ENCODE measurements at places on chromosomes 1 and 21.

- no peak for DNase-seq
Measured at GRCh38 chr1:153535242-153536011, at the start of gene S100A6. Gene S100A6 (minus strand): TSS chr1:153535991. CDS start chr1:153535339, 652 bp downstream.

DNA sequence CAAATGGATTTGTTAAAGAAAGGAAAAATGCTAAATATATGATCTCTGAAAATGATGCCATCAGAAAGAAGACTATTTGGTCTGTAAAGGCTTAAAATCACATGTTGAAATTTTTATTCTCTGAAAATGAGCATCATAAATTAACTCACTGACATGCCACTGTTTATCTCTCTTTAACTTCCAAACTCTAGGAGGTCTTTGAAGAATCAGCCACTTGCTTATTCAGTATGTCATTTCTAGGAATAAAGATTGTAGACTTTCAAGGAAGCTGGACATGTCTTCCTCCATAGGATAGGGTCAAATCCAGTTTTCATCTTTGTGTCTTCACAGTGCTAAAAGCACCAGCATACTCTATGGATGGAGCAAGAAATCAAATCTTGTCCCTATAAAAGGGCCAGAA is 147.6 kb downstream of the FMN2 start:
- no peak for DNase-seq

DNA sequence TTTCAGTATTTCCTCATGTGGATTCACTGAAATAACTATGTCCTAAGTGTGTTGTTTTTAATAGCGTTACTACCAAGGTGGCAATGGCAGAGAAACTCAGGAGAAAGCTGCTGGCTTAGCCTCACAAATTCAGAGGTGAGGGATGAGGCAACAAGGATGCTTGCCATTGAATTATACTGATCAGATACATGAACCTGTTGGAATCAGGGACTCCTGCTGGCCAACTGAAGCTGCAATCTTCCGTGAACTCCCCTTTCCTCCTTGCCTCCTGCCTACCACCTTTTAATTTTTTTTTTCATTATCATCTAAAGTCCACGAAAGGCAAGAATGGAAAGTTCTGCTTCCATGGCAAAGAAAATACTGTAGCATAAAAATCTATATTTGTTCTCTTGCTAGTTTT is 254.7 kb downstream of the NFIA start:
- no peak for DNase-seq

DNA sequence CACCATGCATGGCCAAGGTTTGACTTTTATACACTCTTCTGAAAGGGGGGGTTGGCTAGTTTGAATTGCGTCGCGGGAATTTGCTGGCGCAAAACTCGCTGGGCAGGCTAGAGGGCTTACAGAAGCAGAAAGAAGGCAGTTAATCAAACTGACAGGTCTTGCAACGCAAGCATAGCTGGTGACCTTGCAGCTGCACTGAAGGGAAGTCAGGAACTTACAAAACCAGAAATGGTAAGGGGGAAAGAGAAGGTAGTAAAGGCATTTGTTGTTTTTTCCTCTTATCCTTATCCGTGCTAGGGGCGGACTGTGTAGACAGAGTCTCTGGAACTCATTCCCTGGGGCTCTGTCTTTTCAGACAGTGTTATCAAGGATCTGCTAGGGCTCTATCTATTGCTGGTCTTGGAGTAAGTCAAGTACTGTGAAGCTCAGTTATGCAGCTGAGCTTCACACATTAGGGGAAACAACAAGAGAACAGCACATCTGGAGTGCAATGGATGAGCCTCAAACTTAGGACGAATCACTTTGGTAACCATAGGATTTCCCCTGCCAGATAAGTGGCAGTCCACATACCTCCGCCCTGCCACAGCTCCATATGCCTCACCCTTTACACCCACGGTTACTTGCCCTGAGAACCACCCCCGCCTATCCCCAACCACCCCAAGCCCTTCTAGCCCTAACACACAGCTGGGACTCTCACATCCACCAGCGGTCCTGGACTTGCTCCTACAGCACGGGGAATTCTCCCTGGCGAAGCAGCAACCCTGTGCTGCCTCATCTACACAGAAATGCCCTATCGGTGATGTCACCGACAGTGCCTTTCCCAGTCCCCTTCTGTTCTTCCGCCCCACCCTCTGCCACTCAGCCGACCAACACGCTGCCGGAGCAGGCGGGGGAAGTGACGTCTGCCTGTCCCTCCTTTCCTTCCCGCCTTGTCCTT is 251.4 kb downstream of the FAM72C start:
- DNase-seq, result no peak

DNA sequence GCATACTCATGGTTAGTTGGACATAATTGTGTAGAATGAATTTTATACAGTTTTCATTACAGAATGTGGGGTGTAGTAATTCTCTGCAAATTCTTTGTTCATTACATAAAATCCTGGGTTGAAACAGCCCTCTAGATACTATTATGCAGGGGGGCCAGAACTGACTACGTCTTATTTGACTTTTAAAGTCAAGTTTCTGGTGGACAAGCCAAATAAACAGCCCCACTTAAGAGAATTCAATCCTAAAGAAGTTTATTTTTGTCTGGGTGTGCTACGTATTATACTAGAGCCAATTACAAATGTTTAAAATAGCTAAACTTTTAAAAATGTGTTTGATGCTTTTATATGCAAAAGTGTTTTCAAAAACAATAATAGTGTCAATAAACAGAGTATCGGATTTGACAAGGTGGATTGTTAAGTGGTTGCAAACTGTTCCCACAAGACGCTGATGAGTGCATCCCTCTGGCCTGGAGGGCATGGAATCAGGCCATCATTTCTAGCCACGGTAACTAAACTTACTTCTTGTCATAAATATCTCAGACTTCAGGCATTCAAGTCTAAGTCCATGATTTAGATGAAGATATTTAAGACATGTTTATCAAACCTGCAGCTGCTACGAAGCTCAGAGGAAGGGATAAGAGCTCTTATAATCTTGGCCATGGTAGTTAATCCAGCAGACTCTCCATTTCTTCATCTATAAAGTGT is 646.3 kb downstream of the KIF26B start:
- DNase-seq, result peak; percentile 55

GRCh38 chr1:239999170-239999569 is 92.5 kb upstream of the FMN2 start:
- no peak for DNase-seq

DNA sequence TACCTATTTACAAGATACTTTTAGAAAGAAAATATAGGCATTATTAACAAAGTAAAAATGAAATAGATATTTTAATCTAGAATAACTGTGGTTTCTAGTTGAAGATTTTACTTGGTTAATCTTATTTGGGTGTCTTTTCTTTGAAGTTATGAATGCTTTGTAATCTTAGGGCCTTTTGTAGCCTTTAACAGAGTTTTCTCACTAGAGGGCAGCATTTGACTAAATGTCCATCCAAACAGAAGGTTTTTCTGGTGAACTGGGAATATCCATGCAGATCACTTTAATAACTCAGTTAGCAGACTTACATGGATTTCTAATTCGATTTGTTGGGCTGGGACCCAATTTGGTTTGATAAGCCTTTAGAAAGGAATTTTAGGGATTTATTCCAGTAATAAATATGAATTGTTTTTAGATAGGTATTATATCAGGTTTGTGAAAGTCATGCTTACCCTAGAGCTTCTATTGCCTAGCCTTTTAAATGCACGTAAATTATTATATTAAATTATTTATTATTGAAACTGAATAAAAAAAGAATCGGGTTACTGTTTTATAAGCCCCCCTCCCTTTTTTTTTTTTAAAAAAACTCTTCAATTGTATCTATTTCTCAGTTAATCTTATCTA is 119.7 kb downstream of the ZNF326 start:
- peak; percentile 74 for DNase-seq

DNA sequence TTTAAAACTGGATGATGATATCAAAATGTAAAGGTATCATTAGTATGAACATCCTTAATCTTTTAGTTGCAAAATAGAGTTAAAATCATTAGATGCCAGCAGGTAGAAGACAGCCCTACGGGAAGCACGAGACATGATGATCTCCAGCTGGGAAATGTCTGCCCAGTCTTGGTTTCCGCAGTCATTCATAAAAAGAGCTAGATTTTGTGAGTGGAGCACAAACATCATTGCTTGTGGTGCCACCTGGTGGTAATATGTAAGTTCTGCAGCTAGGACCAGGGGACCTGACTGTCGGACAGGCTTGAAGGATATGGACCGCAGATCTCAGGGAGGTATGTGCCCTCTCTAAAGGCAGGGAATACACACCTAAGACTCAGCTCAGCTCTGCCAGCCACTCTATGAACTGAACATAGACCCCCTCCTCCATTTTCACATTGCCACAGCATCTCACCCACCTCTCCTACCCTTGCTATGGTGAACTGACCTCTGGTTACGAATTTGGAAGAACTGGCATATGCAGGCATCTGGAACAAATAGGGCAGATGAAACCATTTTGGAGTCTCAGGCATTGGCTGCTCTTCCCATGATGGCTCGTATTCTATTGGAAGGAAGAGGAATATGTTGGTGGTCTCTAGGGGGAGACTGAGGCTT is 9.2 kb downstream of the FCMR start:
- peak; percentile 90 for DNase-seq

- no peak for DNase-seq
Measured at GRCh38 chr1:76410499-76410898, 336.0 kb downstream of the ST6GALNAC3 start.

- no peak for DNase-seq
Measured at GRCh38 chr1:206841609-206842323, 23.7 kb upstream of the IL20 start.

- DNase-seq, result no peak
Measured at GRCh38 chr1:39729030-39729429, 9.7 kb upstream of the PPIE start.

DNA sequence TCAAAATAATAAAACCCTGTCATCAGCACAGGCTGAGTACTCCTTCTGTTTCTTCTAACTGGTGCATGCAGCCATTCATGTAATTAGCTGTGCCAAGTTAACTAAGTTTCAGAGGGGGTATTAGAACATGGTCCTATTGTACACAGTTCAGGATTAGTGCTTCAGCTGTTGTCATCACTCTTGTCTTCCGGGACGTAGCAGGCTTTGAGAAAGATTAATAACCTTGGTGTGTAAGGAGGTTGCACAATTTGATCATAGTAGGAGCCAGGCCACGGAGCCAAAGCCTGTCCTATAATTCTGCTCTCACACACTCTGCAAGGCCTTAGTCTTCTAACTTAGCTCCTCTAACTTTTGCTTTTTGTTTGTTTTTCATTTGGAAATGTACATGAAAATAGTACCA is 44.7 kb downstream of the PTGFRN start:
- no peak for DNase-seq

- no peak for DNase-seq
Measured at GRCh38 chr1:82994616-82995263, 1004.2 kb downstream of the TTLL7 start.

DNA sequence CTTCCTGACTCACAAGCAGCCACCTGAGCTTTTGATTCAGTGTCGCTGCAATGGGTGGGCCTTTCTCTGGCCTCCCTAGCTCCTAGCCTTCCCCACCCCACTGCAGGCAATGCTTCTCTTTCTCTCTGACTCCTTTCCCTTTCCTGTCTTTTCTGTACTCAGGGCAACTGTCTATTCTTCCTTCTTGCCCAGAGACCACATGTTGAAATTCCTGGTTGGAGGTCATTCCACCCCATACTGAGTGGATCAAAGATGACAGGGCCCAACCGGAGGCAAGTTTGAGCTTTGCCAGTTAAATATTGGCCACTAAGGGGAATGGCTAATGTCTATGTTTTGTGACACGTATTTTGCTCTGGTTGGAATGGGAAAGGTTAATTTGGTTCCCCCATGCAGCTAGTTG is 65.2 kb upstream of the ARID1A start:
- DNase-seq, result no peak

DNA sequence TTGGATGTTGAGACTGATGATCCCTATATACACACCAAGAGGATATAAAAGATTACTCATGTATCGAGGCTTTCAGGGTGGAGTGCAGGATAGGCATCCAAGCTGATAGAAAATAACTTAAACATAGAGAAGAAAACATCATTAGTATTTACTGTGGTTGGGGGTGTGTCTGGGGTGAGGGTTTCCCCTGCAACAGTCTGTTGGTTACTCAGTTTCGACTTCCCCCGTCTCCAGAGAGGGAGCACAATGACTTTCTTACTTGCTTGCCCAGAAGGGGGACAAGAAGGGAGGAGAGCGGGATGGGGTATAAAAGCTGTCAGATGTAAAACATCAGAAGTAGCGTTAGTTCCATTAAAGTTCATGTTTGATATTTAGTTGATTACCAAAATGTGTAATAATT is 717.4 kb upstream of the ZP4 start:
- no peak for DNase-seq
